Lower leg skin (tissue), 4 donors: ENCODE measurements at places on chromosomes 6 and 20. TPM values are rescaled to one million over a fixed set of nuclear protein-coding genes. Genes with fewer than 3 reads are reported as not detected.

- no peak for DNase-seq
Measured at GRCh38 chr6:7697432-7697819, 28.5 kb upstream of the BMP6 start.

DNA sequence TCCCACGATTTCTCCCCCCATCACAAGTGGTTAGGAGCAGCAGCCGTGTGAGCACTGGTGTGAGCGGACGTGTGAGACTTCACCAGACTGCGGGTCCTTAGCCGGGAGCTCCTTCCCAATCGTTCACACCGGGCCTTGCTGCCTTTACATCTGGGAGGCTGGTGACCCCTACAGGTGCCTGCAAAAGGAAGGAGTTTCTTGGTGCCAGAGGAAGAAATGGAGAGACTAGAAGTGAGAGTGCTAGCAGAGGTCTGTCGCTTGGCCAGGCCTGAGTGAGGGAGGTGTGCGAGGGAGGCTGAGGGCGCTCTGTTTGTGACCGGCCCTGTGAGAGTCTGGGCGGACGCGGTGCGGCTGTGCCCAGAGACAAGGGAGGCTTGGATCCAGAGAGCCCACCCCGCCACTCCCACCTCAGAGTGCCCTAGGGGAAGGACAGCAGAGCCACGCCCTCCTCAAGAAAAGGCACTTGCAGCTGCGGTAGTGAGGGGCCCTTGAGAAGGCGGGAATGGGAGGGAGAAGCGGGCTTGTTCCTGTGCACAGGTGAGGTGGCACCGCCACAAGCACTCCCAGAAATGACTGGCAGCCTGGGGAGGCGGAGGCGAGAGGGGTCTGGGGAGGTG lies 10.0 kb upstream of the ARMC2 start:
- no peak for DNase-seq

Gene MYMX
- not detected for total RNA-seq

Gene PPP1R16B
- total RNA-seq = 0.72 TPM

Gene HLA-E
- 786 TPM for total RNA-seq

- DNase-seq = no peak
Measured at GRCh38 chr6:30399390-30400058, 54.6 kb downstream of the RPP21 start.

- no peak for DNase-seq
Measured at GRCh38 chr6:108252055-108252454, 8.8 kb downstream of the SNX3 start.

- DNase-seq = no peak
Measured at GRCh38 chr6:28729501-28730402, 194.0 kb downstream of the TRIM27 start.

GRCh38 chr6:134427721-134428120 lies 109.8 kb upstream of the SGK1 start:
- DNase-seq = no peak

DNA sequence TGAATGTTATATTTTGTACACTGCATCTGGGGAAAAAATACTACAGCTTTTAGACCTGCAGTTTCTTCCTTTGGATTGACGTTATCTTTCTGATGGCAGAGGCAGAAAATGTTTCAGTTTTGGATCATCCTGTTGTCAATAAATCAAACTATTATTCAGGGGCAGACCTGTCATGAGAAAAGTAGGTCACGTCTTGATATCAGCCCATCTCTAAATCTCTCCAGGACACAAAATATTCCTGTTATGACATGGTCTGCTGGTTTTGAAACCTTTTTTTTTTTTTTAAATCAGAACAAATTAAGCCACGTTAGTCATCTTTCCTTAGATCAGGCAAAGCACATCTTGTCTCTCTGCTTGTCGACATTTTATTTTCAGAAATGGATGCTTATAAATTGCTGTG lies 24.0 kb downstream of the IL20RA start:
- DNase-seq = no peak
